Left ventricle myocardium superior (tissue), 1 donor: ENCODE measurements at places on chromosomes 16 and 17.
A peak's percentile ranks its signal among the peaks of the same experiment; 100 is the strongest.

DNA sequence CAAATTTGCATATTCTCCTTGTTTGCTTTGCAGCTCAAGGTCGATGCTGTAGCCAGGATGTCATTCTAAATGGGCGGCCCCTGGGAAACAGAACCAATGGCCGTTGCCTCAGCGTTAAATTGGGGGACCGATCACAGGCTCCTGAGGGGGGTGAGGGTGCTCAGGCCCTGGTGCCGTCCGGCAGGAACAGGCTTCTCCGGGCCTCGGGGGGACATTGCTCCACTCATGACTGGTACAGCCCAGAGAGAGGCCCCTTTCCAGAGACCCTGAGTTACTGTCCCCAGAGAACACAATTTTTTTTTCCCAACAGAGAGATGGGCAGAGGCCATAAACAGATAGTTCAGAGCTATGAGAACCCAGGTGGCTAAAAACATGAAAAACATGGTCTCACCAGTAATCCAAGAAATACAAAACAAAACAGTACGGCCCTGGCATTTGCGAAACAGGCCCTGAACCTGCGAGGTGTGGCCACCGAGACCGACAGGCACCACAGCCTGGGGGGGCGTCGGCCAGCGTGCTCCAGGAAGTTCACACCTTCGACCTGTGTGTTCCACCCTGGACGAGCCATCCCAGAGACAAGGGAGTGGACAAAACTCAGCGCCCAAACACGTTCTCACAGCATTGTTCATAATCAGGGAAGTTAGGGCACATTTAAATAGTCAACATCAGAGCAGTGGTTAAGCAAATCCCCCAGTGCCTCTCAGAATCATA, 82.8 kb downstream of the METRNL start:
- no peak for DNase-seq

DNA sequence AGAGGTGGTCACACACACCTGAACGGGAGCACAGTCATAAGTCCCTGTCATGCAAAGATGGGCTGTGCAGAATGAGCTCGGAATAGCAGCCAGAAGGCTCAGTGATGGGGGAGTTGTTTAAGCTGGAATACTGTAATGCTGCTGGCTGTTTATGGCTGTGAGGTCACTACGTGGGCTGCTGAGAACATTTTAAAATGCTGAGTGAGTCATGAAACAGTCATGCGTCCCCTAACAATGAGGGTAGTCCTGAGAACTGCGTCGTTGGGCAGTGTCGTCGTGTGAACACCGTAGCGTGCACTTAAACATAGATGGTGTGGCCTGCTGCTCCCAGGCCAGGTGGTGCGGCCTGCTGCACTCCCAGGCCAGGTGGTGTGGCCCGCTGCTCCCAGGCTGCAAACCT, 39.7 kb downstream of the TBCD start:
- no peak for DNase-seq

- no peak for DNase-seq
Observed at GRCh38 chr16:70348991-70349390, 2.3 kb downstream of the DDX19A start.

GRCh38 chr16:10584981-10585438, 4.6 kb upstream of the EMP2 start:
- DNase-seq: no peak

- no peak for DNase-seq
Observed at GRCh38 chr16:11605564-11605886, 18.8 kb upstream of the LITAF start.

- DNase-seq: no peak
Observed at GRCh38 chr17:65055280-65055707, 1.2 kb downstream of the GNA13 start.

DNA sequence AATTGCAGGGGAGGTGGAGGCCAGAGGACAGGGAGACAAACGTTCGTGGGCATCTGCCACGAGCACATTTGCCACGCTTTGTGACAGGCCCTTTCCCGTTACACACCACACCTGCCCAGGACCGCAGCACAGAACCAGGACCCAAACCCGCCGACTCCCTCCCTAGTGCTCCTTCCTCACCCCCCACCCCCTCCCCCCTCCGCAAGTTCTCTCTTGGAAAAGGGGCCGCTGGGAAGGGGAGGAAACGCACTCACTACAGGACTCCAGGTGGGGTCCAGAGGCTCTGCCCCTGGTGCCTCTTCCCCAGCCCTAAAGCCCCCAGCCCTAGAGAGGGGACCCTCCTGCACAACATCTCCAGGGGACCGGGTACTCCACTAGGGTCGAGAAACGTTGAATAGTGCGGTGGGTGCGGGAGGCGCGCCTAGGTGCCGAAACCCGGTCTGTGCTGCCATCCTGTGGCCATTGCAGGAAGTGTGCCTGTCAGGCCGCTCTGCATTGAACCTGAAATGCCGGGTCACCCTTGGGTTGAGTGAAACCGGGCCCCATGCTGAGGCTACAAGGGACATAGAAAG, 21.9 kb upstream of the EIF1 start:
- DNase-seq: peak; percentile 91

GRCh38 chr16:85988723-85989313, 89.9 kb downstream of the IRF8 start:
- no peak for DNase-seq

DNA sequence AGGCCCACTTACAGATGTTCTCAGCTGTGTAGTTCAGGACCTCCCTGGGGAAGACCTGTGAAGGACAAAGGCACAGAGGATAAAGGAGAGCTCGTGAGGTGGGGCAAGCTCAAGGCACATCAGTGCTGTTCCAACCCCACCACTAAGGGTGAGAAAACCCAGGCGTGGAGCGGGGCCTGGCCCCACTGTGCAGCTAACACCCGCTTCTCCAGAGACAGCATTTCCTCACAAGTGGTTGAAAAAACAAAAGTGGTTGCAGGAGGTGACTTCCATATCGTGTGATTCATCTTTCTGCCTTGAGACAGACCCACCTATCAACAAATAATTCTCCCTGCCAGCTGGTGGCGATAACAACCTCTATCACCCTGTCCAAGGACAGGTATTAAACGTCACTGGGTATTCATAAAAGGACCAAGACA, 30.0 kb downstream of the SNN start:
- DNase-seq: no peak

GRCh38 chr16:69621225-69621624, 55.5 kb downstream of the NFAT5 start:
- no peak for DNase-seq

GRCh38 chr16:165539-166374, at the start of gene HBM:
Gene HBM (plus strand): TSS chr16:165978. CDS start chr16:165998, 20 bp downstream.
- DNase-seq: no peak

GRCh38 chr17:36691606-36692005, 90.2 kb downstream of the MRM1 start:
- no peak for DNase-seq

DNA sequence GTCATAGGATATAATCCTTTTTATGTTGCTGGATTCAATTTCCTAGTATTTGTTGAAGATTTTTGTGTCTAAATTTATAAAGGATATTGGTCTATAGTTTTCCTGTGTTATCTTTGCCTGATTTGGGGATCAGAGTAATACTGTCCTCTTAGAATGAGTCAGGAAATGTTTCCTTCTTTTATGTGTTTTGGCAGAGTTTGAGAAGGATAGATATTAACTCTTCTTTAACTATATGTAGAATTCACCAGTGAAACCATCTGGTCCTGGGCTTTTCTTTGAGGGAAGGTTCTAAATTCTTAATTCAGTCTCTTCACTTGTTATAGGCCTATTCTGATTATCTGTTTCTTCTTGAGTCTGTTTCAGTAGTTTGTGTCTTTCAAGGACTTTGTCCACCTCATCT, 66.3 kb upstream of the NACA2 start:
- DNase-seq: no peak

GRCh38 chr16:53022374-53022773, 30.3 kb downstream of the CHD9NB start:
- DNase-seq: no peak

DNA sequence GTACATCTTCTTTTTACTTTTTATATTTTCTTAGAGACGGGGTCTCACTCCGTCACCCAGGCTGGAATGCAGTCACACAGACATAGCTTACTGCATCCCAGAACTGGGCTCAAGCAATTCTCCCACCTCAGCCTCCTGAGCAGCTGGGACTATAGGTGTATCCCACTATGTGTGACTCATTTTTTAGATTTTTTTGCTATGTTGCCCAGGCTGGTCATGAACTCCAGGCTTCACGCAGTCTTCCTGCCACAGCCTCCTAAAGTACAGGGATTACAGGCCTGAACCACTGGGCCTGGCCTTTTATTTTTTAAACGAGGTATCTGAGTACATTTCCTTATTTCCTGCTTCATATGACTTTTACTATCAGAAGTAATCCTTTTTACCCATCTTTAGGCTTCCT, 48.0 kb downstream of the GLG1 start:
- DNase-seq: no peak

- no peak for DNase-seq
Observed at GRCh38 chr16:89371386-89371785, 119.0 kb downstream of the ANKRD11 start.

DNA sequence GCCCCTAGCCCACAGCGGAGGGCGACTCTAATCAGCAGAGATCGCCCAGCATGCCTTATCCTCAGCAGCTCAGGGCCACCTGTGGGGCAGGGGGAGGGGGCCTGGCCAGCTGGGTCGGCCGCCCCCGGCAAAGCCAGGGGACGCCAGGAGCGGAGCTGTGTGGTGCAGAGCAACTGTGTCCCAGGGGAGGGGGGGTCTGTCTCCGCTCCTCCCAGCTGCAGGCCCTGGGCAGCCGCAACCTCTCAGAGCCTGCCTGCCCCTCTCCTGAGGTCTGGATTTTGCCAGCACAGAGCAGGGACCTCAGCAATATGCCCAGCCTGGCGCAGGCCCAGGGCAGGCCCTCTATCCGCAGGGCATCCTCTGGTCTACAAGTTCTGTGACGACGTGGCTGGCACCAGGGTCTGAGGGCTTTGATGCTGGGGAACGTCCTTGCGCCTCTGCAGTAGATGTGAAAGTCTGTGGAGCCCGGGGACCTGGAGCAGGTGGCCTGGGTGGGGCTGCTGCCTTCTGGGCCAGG, 36.5 kb upstream of the SLC38A10 start:
- DNase-seq: peak; percentile 26

DNA sequence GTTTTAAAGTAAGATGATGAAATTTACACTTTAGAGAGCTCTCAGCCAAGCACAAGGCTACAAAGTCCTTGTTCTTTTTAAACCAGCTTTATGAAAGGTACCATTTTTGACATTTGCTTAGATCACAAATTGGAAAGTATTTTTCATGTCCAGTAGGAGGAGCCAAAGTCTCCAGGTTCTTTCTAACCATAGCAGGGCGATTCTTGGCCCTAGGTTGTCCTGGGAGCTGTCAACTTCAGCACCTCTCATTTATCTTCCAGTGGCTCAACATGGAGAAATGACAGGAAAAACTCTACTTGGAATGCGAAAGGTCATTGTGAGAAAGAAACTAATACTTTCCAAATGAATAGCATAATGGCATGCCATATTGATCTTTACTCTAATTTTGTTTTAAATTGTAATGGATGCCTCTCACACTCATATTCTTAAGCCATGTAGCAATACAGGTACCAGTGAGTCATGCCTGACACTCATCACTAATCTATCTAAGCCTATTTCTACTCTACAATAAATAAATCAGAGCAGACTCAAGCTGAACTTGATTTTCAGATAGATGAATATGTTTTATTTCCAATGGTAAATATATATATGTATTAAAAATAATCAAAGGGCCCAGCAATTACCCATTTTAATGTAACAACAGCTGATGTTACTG, 919.1 kb upstream of the EEF2KMT start:
- DNase-seq: no peak

DNA sequence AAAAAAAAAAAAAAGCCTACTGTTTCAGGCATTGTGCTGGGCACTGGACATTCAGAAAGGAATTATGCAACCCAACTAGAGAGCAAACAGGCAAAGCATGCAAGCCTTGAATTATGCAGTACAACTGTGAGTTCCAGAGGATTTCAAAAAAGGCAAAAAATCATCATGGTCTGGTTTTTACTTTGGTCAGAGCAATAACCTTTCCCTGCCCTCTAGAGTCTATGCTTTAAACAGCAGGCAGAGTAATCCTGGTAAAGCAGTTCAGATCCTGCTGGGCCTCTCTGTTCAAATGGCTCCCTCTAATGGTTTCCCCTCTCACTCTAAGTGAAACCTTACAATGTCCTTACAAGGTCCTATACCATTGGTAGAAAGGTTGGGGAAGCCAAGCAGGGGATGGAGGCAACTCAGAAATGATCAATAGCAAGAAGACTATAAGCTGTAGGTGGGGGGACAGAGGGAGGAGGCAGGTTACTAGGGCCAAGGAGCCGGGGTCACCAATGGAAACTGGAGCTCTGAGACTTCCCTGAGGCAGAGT, 4.6 kb upstream of the TAF15 start:
- DNase-seq: no peak

GRCh38 chr17:36525113-36525512, 9.6 kb downstream of the MYO19 start:
- DNase-seq: no peak

- DNase-seq: peak; percentile 83
Observed at GRCh38 chr17:9104370-9105041, 83.2 kb downstream of the NTN1 start.

DNA sequence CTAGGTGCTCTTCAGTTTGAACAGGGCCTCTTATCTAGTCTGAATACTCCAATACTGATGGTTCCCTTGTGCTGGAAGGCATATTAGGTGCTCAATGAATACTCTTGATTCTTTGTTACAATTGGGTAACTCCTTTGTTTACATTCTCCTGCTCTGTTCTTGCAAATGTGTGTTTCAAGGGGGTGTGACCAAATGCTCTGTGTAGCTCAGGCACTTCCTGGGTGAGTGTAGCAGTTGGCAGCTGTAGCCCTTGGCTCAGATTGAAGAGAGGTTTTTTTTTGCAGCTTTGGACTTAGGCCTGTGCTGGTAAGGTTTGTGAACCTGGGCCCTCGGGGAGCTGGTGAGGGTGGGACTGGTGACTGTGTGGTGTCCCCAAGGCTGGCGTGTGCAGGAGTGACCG, 20.2 kb downstream of the TBCD start:
- no peak for DNase-seq

GRCh38 chr17:72365857-72366414, 245.1 kb downstream of the SOX9 start:
- no peak for DNase-seq

DNA sequence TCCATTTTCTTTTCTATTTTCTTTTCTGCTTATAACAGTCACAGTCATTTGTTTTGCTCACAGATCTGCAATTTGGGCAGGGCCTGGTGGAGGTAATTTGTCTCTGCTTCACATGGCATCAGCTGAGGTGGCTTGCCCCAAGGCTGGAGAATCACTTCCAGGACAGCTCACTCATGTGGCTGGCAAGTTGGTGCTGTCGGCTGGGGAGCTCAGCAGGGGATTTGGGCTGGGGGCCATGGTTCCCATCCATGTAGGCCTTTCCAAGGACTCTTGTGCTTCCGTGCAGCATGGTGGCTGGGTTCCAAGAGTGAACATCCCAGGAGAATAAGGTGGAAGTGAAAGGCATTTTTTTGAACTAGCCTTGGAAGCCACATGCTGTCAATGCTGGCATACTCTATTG, 85.7 kb downstream of the MGAT5B start:
- DNase-seq: no peak
